ENCODE measurements at places on chromosomes 5 and 9.

- no peak for DNase-seq
Measured at GRCh38 chr5:6861036-6861435, 147.8 kb downstream of the TENT4A start.

- no peak for DNase-seq
Measured at GRCh38 chr5:2699686-2700085, 51.8 kb downstream of the IRX2 start.

- no peak for DNase-seq
Measured at GRCh38 chr5:67182301-67182790, 14.3 kb downstream of the CD180 start.

GRCh38 chr5:160310140-160310539 lies 2.2 kb downstream of the CCNJL start:
- DNase-seq: no peak

- no peak for DNase-seq
Measured at GRCh38 chr5:147613359-147613758, 103.5 kb upstream of the DPYSL3 start.

- DNase-seq: no peak
Measured at GRCh38 chr9:134433101-134433500, 106.8 kb downstream of the RXRA start.

Measured in B cell (primary cell).